ENCODE measurements at places on chromosomes 1 and 21.

GRCh38 chr1:248686815-248687214 is 15.8 kb downstream of the OR14I1 start:
- no peak for DNase-seq

GRCh38 chr1:8015036-8015808 is 10.9 kb downstream of the ERRFI1 start:
- no peak for DNase-seq

- DNase-seq = no peak
These were observed 24.4 kb downstream of the CD55 start for GRCh38 chr1:207345644-207346477.

DNA sequence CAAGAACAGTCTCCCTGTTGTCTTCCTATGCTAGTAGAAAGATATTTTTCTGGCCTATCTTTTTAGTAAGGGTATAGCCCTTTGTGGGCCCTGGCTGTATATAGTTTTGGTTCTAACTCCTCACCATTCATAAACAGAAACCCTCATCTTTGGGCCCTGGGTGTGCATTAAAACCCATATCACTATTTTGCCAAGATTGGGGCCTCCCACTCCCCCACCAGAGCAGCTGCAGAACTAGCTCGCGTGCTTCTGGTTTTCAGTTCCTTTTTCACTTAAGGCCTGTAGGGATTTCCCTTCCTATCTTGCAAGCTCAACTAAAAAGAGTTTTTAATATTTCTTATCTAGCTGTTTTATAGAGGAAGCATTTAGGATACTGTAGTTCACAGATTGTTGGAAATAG is 106.4 kb downstream of the RGL1 start:
- no peak for DNase-seq

GRCh38 chr1:184685116-184685515 is 69.5 kb downstream of the EDEM3 start:
- DNase-seq = no peak

- no peak for DNase-seq
These were observed 11.5 kb upstream of the TAF1A start for GRCh38 chr1:222601257-222601656.

DNA sequence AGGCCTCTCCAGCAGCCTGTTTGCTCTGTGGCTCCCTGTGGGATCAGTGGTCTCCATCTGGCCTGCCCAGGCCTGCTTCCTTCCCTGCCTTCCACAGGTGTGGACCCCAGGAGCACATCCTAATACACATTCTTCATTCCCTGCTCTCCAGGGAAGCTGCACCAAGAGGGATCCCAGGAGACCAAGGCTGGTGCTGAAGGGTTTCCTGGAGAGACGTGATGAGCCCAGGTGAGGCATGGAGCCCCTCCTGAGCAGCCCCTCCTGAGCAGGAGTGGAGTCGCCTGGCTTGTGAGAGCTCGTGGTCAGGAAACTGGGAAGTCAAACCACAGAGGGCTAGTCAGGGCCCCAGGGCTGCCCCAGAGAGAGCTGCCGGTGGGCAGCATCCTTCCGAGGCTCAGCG is 561.4 kb downstream of the MATN1 start:
- no peak for DNase-seq

- DNase-seq = no peak
These were observed 21.5 kb upstream of the SAMSN1 start for GRCh38 chr21:14567331-14568279.

GRCh38 chr1:1284221-1285101 is 4.2 kb downstream of the SCNN1D start:
- no peak for DNase-seq

GRCh38 chr1:40248412-40248811 is 675 bp downstream of the TMCO2 start:
- no peak for DNase-seq

DNA sequence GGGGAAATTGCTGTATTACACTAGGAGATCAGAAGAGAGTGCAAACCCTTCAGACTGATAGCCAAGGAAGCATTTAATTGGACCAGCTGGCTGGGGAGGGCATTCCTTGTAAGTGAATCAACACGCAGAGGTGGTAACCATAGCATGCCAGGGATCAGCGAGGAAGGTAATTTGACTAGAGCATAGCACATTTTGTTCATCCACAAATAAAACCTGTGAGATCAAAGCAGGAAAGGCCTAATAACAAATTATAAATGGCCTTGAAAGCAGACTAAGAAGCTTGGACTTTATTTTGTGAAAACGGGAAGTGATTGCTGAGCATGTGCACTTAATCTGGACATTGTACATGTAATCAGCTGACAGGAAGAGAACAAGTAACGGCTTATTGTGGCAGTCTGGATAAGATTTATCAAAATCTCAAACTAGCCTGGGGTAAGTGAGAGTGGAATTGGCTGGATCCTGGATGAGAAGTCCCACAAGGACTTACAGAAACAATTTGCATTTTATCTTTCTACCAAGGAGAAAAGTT is 11.7 kb upstream of the CD55 start:
- no peak for DNase-seq

- no peak for DNase-seq
These were observed 52.7 kb downstream of the PLPP3 start for GRCh38 chr1:56526571-56527174.

GRCh38 chr1:169018751-169019150 is 87.7 kb upstream of the ATP1B1 start:
- no peak for DNase-seq

- DNase-seq = no peak
These were observed 62.8 kb downstream of the RGS4 start for GRCh38 chr1:163131981-163132380.

GRCh38 chr21:46004168-46004861 is 22.7 kb downstream of the COL6A1 start:
- DNase-seq = no peak

GRCh38 chr1:243495442-243496186 is 239.8 kb downstream of the SDCCAG8 start:
- no peak for DNase-seq

- DNase-seq = no peak
These were observed 51.1 kb downstream of the CNN3 start for GRCh38 chr1:94875794-94876193.

- DNase-seq = peak; percentile 19
These were observed at the start of gene GBP4 for GRCh38 chr1:89198491-89199072. GBP4 (minus strand) TSS chr1:89198942; CDS start chr1:89198834, 108 bp downstream.

DNA sequence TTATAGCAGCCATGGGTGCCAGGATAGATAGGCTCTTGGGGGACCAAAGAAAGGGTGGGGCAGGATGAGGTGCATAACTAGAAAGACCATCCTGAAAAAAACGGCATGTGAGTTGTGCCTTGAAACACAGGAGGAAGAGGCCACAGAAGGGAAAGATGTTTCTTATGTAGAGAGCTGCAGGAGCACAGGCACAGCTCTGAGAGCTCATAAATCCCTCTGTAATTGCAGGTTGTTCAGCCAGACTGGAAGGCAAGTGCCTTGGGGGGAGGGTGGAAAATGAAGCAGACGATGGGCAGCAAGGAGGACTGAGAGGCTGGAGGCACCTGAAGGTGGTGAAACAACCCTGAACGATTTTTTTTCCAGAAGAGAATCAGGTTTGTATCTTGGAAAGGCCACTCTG is 170.7 kb downstream of the NR5A2 start:
- no peak for DNase-seq

GRCh38 chr1:170494369-170494768 is 37.6 kb upstream of the GORAB start:
- no peak for DNase-seq

DNA sequence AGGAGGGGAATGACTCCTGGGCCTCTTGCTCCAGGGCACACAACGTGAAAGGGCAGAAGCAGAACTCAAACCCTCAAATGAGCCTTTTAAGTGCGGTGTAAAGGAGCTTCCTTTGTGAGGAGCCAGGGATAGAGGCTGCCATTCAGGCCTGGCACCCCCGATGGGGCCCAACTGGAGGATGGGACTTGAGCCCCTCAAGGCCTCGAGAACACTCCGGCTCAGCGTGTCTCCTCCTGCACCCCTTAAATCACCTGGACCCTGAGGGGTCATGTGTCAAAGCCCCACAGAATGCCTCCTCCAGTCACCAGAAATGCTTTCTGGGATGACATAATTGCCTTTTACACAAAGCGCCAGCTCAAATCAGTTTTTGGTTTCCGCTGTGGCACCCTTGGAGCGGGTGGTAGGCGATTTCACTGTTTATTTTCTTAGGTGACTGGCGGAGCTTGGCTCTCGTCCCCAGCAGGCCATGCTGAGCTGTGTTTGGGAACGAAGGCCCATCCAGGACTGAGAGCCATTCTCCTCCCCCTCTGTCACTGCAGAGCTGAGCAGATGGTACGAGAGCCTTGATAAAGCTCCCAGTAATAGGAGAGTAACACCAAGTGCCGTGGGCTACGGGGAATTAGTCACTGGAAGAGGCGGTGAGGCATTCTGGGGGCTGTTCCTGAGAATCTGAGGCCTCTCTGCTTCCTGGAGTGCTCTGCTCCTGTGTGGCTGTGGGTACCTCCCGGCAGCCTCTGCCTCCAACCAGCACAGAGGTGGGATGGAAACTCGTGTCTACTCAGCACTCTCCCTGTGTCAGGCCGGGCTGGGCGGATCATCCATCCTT is 163.0 kb downstream of the GRIK3 start:
- DNase-seq = no peak

DNA sequence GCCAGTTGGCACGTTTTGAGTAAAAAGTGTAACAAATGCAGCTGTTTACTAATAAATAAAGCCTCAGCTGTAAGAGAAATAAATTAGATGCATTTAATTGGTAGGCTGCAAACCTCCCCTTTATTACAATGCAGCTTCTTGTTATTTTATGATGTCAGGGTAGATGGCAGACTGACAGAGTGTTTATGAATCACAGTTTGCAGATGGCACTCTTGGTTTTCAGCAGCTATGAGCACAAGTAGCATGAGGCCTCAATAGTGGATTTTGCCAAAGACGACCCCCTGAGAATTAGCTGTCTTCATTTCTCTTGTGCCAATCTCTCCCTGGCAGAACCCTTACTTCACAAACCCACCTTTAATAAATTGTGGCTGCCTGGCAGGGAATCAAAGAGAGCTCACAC is 161.2 kb upstream of the C1orf87 start:
- no peak for DNase-seq

GRCh38 chr1:41660570-41661427 is 176.3 kb upstream of the EDN2 start:
- DNase-seq = no peak

- DNase-seq = no peak
These were observed 458.7 kb upstream of the ADAMTS5 start for GRCh38 chr21:27425574-27425973.

GRCh38 chr1:19011845-19012231 is 55.4 kb upstream of the IFFO2 start:
- no peak for DNase-seq

GRCh38 chr1:224592636-224593582 is 23.2 kb upstream of the CNIH3 start:
- no peak for DNase-seq

- no peak for DNase-seq
These were observed 43.4 kb downstream of the ITSN1 start for GRCh38 chr21:33685613-33686197.

GRCh38 chr1:234262754-234263105 is 110.5 kb upstream of the COA6 start:
- DNase-seq = no peak

- no peak for DNase-seq
These were observed 187.0 kb upstream of the ESRRG start for GRCh38 chr1:216910081-216910840.

DNA sequence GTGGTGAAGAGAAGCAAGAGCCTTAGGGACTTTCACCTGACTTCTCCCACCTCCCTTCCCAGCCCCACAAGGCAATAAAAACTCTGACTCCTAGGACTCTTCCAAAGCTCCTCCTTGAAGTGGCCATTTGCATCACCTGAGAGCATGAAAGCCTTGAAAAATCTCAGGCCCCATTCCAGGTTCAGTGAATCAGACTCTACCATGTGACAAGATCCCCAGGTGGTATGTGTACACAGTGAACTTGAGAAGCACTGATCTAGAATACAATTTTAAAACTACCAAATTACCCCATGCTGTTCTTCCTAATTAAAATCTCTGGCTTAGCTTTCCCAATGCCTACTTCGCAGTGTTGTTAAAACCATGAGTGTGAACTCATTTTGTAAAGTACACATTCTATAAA is 195.1 kb upstream of the SAMSN1 start:
- DNase-seq = no peak

DNA sequence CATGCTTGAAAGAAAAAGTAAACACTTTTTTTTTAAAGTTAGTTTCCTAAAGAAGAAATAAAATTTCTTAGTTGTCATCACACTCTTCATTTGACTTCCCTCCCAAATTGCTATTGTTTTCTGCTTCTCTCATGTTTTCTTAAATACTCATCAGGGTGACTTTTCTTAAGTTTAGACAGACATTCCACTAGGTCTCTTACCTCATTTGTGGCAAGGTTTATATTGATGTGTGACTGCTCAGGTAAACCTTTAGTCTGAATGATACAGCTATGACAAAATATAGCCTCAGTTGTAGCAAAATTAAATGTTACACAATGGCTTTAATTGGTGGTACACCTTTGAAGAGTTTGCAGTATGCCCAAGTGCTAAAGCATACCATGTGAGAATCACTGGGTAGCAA is 78.6 kb downstream of the ATF6 start:
- no peak for DNase-seq

DNA sequence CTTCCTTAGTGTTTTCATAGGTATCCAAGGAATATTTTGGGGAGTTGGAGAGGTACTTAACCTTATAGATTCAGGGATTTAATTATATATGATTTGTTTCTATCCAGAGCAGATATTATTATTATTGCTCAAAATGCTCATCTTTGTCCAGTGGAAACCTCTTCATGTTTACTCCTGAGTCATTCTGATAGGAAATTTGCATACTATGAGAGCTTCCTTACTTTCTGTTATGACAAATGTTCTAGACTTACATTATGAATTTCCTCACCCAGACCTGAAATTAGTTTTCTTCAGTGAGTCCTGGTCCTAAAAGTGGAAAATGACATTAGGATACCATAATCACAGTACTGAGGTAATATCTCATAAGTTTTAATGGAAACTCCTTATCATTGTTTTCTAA is 57.5 kb upstream of the PLPPR5 start:
- no peak for DNase-seq

DNA sequence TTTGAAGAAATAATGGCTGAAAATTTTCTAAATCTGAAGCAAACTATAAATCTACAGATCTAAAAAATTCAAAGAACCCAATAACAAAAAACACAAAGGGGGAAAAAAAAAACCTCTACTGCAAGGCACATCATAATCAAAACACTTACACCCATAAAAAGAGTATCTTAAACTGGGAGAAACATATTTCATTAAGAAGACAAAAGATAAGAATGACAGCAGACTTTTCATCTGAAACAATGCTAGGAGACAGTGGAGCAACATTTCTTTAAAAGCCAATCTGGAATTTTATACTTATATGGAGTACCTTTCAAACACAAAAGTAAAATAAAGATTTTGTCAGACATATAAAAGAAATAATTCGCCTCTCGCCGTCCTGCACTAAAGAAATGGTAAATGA is 49.1 kb downstream of the COP1 start:
- no peak for DNase-seq

- DNase-seq = no peak
These were observed 170.3 kb upstream of the TMEM51 start for GRCh38 chr1:14983277-14983676.

GRCh38 chr1:87398641-87399040 is 70.0 kb downstream of the LMO4 start:
- DNase-seq = no peak

- no peak for DNase-seq
These were observed 145.6 kb upstream of the NFIA start for GRCh38 chr1:60936591-60937342.
